ENCODE measurements at places on chromosomes 3 and 15.

GRCh38 chr3:113628316-113628715 is 68.1 kb downstream of the USF3 start:
- DNase-seq, result no peak

DNA sequence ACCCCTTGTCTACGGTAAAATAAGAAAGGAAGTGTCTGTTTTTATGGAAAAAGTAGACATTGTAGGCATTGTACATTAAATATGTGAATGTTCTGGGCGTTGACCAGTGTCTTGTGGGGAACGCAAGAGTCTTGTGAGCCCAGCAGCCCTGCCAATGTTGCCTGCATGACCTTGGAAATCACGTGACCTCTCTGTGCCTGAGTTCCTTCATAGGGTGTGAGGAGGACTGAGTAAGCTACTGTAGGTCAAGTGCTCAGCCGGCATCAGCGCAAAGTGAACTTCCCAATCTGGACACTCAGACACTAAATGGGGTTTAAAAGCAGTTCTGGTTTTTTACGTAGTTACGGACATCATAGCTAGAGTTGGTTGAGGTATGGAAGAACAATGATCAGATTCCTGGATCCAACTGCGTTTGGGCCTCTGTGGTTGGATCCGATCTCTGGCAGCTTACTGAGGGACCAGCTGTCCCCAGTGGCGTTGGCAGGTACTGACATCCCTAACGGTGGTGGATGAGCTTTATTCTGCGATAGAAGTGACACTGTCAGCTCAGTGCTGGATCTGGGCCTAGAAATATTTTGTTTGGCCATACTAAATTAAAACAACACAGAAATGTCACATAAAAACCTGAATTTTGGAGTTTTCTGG is 63.8 kb downstream of the SPSB4 start:
- no peak for DNase-seq

GRCh38 chr3:76300746-76301145 is 515.4 kb upstream of the ZNF717 start:
- no peak for DNase-seq

- no peak for DNase-seq
These were observed 72.0 kb upstream of the MAP4 start for GRCh38 chr3:48088056-48088748.

GRCh38 chr3:50345586-50346234 is at the start of gene ZMYND10:
TSS of gene ZMYND10 (minus strand) at chr3:50345732. CDS start at chr3:50345579, 153 bp downstream.
- DNase-seq, result no peak

- DNase-seq, result no peak
These were observed 86.9 kb downstream of the C3orf80 start for GRCh38 chr3:160312014-160312624.

DNA sequence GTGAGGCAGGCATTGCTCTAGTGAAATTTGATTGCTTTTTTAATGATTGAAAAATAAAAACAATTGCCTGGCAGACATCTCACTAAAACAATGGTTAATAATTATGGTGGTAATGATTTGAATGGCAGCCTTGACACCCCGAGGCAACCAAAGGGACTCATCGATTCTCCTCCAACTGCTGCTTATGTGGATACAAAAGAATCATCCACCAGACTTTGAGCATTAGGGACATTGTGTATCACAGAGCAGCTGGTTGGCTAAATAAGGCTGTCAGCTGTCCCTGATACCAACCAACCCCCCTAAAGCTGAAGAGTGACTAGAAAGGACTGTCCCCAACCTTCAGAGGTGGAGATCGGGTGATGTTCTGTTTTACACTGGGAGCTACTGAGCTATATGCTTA is 1.7 kb upstream of the CD47 start:
- no peak for DNase-seq

GRCh38 chr15:62593681-62594399 is 428.8 kb upstream of the C2CD4B start:
- DNase-seq, result no peak

GRCh38 chr15:100683434-100683833 is 81.0 kb downstream of the ASB7 start:
- DNase-seq, result no peak

DNA sequence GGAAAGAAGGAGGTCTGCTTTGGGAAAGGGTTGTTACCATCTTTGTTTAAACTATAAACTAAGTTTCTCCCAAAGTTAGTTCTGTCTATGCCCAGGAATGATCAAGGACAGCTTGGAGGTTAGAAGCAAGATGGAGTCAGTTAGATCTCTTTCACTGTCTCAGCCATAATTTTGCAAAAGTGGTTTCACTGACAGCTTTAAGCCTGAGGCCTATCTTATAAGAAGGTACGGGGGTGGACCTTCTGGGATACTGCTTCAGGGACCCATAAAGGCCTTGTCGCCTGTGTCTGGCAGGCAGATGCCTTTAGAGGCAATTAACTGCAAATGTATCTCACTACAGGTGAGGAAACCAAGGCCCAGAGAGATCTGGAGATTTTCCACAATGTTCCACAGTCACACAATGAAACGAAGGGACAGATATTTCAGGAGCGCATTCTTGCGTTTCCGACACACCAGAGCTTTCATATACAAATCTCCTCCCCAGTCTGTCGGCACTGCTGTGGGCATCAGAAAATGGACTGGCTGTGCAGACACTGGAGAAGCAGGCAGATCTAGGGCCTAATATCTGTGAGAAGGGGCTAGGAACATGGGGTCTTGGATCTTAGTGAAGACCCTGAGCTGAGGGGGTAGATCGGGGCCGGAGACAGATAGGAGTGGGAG is 169.5 kb upstream of the SMAD3 start:
- DNase-seq, result no peak

DNA sequence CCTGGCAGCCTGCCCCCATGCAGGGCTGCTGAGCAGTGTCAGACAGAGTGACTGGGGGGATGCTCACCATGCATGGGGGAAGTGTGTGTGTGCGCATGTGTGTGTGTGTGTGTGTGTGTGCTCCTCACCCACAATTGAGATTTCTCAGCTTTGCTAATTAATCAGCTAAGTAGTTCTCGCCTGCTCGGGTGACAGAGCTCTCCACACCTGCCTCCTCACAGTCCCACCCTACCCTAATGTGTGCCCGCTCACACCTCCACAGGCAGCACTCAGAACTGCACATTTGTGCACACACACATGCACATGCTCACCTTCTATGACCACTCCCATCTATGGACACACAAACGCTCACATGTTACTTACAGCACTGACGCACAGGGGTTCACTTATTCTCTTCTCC is 37.3 kb downstream of the CACNA2D2 start:
- no peak for DNase-seq

DNA sequence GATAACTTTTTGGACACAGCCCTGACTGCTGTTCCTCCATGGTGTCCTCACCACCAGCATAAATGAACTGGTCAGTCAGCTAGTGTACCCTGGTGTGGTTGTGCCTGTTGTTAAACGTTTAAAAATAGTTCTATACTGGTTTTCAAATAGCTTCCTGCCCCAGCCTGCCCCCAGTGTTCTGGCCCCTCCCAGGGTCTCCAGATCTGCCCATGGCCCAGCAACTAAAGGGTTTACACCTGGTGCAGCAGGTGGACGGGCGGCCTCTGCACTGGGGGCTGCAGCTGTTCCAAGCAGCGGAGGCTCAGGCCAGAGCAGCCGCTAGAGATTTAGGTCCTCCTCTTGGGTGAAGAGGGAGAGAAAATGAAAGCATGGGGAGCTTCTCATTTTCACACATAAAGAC is 6.1 kb upstream of the NR2E3 start:
- DNase-seq, result no peak

DNA sequence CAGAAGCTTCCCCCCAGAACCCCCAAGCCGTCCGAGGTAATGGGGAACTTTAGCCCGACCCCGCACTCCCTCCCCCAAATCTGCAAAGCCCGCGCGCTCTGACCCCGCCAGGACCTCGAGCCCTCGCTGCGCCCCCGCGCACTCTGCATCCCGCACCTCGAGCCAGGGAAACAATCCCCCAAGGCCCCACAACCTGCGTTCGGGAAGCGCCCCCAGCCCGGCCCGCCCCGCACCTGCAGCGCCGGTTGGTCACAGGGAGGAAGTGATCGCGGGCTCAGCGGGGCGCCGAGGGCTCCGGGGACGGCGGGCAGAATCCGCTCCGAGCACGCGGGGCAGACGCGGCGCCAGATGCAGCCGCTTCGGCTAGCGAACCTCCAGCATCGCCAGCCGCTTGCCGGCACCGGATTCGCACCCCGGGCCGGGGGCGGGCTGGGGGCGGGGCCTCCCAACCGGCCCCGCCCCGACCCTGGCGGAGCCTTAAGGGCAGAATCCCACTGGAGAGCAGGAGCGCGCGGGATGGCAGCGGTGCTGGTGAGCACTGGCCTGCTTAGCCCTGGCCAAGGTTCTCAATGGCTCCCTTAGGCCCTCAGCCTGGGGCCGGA is at the start of gene CAMKV:
Gene CAMKV (minus strand): TSS at position 382 of the 602 bp plus-strand sequence. CDS start 7,518 bp downstream, outside the sequence.
- DNase-seq, result no peak

DNA sequence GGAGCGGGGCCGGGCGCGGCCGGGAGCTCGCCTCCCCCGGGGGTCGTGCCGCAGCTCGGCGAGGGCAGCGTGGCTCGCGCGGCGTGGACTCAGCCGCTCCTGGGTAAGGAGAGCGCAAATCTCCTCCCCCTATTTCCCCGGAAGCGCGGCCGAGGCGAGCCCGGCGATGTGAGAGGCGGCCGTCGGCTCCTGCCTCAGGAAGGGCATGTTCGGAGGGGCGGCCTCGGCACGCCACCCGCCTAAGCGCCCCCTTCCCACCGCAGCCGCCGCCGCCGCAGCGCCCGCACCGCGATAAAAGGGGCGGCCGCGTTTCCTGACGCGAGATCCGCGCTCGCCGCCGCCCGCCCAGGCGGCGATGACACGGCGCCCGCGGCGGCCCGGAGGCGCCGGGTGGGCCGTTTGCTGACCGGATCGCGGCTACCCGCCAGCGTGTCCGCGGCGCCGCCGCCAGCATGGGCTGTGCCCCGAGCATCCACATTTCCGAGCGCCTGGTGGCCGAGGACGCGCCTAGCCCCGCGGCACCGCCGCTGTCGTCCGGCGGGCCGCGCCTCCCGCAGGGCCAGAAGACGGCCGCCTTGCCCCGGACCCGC is at the start of gene PDE8A:
Gene PDE8A (plus strand): TSS at position 146 of the 590 bp plus-strand sequence. CDS start 307 bp downstream, at position 453.
- DNase-seq, result no peak

DNA sequence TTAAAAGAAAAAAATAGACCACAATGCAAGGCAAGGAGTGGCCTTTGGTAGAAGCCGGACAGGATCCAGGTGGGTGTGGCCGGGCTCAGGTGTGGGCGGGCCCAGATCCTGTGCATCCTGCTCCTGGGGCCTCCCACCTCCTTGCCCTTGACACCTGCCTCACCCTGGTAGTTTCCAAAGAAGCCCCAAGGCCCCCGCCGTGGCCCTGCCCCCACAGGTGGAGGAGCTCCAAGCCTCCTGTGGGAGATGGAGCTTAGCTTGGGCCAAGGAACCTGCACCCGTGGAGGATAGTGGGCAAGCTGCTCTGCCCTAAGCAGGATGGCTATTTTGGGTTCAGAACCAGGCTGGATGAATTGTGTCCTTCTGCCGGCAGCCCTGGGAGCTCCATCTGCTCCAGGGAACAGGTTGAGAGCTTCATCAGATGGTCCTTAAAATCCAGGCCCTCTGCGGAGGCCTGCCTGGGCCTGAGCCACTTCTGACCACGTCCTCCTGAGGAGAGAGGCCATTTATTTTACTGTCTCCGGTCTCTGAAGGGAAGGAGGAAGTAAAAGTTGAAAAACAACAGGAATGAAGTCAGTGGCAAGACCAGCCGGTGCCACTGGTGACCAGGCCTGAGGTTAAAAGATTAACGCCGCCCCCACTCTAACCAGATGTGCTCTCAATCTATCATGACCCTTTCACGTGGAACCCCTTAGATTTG is 53.9 kb upstream of the KLF13 start:
- DNase-seq, result peak; percentile 88

DNA sequence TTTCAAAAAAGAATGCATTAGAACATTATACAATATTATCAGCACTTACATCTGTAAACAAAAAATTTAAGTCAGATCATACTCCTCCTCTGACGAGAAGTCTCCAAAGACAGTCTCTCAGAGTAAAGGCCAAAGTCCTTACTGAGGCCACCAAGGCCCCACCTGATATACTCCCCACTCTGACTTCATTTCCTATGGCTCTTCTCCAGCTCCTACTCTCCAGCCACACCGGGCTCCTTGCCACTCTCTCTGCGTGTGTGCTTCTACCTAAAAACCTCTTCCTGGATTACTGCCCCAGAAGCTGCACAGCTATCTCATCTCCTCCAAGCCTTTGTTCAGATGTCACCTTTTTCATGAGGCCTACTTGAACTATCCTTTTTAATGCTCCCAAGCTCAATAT is 5.0 kb downstream of the DCP1A start:
- DNase-seq, result no peak

- DNase-seq, result no peak
These were observed 45.0 kb downstream of the THBS1 start for GRCh38 chr15:39625856-39626255.
